ENCODE measurements at places on chromosomes 5 and 9.

GRCh38 chr9:94741866-94742265 is 15.4 kb downstream of the AOPEP start:
- no peak for DNase-seq

- no peak for DNase-seq
These were observed 78.2 kb upstream of the ARAP3 start for GRCh38 chr5:141760193-141760592.

GRCh38 chr5:133340822-133341221 is 271.5 kb downstream of the FSTL4 start:
- DNase-seq = no peak

- DNase-seq = no peak
These were observed 105.6 kb downstream of the PPP2R2B start for GRCh38 chr5:146772881-146773466.

GRCh38 chr9:136061405-136061804 is 33.7 kb downstream of the NACC2 start:
- DNase-seq = no peak

DNA sequence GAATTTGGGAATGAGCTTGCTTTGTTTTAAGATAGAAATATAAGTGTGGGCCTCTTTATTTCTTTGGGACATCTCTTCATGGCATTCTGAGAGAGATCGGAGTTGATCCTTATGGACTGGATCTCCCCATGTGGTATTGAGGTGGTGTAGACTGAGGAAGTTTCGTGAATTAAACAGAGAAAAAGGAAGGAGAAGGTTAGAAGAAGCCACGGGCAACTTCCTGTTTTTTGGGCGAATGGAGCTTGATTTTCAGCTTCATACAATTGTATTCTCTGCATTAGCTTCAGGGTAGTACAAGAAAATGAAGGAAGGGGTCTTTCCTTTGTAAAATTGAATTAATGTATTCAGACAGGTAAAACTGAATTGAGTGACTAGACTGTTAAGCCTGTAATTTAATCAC is 70.5 kb upstream of the HMHB1 start:
- DNase-seq = no peak

- no peak for DNase-seq
These were observed 80.9 kb upstream of the ITGA1 start for GRCh38 chr5:52706775-52707174.

DNA sequence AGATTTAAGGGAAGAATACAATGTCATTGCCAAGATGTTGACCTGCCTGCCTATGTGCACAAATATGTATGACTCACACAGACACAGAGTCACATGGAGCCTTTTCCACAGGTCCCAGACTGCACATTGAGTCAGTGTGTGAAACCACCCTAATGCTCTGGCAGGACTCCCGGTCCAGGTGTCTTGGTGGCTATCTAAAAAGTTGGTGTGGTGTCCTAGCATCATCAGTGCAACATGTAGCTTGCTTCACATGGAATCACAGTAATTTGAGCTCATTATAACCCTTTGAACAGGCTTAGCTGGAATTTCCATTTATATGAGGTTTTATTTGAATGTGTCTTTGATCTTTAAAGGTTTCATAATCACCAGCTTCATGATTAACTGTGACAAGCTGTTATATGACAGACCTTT is 10.7 kb downstream of the IFNA5 start:
- DNase-seq = no peak

DNA sequence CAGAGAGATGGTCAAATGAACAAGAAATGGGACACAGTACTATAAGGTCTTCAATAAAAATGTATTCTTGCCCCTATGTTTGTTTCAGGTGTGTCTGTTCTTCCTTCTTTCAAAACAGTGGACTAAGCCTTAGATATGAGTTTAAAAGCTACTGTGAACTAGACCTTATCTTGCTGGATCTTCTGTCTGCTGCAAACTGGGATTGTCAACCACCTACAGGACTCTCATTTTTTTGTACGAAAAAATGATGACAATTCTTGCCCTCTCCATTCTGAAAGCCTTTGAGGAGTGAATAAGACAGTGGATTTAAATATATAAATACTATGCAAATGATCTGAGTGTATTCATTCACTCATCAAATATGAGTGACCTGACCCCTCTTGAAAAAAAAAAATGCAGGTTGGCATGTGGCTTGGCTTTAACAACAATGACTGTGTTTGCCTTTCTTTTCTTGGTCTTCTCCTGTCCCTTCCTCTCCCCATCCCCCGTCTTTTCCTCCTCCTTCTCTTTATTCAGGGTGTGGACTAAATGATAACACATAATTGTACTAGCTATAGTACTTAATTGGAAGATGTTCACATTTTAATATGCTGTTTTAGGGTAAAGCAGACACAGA is 235.5 kb upstream of the TRIM32 start:
- no peak for DNase-seq
